ENCODE measurements at places on chromosomes 11 and 22.

- no peak for DNase-seq
These were observed 252.6 kb downstream of the BRD1 start for GRCh38 chr22:49574881-49575702.

DNA sequence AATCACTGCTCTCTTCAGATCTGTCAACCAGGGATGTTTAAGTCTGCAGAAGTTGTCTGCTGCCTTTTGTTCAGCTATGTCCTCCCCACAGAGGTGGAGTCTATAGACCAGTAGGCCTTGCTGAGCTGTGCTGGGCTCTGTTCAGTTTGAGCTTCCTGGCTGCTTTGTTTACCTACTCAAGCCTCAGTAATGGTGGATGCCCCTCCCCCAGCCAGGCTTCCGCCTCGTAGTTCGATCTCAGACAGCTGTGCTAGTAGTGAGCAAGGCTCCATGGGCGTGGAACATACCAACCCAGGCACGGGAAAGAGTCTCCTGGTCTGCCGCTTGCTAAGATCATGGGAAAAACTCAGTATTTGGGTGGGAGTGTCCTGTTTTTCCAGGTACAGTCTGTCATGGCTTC is 27.6 kb upstream of the CASP12 start:
- DNase-seq: no peak

- DNase-seq: no peak
These were observed 116.4 kb downstream of the APOL5 start for GRCh38 chr22:35834061-35834460.

GRCh38 chr11:21602699-21603098 is 590.2 kb upstream of the ANO5 start:
- no peak for DNase-seq

GRCh38 chr11:12182676-12183541 is 72.5 kb downstream of the MICAL2 start:
- peak; percentile 98 for DNase-seq

DNA sequence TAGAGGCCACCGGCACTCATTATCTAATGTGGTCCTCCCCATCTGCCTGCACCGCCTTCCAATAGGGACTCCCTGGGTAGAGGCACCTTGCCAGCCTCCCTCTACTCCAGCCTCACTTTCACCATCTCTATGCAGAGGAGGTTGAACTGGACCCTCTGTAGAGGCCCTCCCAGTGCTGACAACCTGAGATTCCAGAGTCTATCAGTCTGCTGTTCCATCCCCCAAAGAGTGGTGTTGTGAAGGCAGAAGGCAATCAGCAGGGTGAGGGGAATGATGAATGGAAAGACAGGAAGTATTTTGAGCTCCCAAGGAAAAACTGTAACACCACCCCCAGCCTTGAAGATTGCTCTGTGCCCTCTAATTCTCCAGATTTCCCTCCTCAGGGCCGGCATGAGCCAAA is 77.9 kb downstream of the THAP12 start:
- DNase-seq: no peak

DNA sequence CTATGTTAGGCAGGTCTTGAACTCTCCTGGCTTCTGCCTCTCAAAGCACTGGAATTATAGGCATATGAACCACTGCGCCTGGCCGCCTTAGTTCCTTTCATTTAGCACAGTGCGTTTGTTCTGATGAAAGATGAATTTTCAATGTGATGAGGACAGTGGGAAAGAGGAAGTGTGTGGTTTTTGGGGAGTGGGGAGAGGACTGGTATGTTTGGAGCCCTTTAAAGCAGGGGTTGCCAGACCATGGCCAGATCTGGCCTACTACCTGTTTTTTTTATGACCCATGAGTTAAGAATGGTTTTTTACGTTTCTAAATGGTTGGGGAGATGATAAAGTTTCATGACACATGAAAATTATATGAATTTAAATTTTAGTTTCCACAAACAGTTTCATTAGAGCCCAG is 12.5 kb downstream of the ATXN10 start:
- DNase-seq: no peak

DNA sequence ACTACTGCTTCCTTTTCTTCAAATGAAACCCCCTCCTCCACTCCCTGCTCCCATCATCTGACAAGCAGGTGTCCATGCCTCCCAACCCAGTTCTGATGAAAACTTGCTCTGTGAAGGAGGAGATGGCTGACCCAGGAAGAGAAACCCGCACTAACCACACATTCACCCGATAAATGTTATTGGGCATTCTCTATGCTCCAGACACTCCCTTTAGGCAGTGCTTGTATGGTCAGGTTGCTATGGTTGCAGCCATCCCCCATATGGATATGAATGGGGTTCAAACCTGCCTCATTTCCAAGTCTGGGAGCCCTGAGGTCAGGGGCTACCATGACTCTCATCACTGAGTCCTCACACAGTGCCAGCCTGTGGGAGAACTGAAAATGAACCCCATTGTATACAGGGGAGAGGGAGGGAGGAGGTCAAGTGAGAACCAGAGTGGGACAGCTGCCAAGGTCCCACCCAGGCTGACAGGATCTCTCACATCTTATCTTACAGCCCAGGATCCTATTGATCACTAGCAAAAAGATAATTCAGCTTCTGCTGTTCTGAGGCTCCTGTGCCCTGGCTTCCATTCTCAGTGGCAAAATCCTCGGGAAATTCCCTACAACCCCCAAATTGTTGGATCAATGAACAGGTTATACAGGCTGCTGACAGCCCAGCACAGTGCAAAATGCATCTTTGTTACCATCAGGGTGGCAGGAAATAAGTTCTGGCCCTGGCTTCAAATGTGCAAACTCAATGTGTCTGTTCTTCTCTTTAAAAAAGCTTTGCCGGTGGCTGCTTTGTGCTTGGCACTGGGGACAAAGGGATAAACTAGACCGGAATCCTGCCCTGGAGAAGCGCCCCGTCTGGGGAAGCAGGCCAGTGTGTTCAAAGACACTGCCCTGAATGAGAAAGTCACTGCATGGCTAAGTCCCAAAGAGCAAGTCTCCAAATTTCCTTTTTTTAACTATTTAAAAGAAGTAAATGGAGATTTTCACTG is 22.7 kb upstream of the ACER3 start:
- DNase-seq: no peak

DNA sequence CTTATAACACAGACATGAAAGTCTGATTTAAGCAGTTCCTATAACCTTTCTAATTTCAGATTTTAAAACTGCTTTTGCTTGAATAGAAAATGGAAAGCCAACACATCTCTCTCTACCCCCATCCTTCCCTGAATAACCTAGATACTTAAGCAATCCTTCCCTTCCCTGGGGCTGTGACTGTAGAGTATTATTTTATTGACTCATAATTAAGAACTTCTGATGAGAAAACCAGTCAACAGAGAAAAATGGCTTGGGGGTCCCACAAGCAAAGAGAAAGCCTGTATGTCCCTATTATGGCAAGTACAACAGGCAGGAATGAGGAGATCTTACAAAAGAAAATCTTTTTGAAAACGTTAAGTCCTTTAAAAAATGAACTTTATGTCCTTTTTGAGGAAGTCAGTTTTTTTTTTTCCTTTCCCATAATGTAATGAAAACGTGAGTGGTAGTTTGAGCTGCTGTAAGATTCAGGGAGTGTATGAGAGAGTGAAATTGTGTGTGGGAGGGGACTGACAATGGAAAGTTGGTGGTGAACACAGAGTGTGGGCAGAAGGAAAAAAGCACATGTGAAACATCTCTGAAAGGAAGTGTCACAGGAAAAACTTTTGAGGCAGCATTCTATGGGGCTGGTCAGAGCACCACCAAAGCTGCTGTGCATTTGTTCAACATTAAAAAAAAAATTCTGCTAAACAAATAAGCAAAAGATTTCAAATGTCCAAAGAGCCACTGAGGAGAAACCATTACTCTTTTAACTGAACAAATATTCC is 154.6 kb downstream of the MAML2 start:
- DNase-seq: peak; percentile 36

- no peak for DNase-seq
These were observed 99.9 kb upstream of the FGF3 start for GRCh38 chr11:69918938-69919650.

- DNase-seq: no peak
These were observed 111.2 kb downstream of the ZNF280B start for GRCh38 chr22:22397292-22397870.

GRCh38 chr22:20114506-20115475 is 1.1 kb upstream of the RANBP1 start:
- no peak for DNase-seq

- DNase-seq: no peak
These were observed 426.1 kb downstream of the NTM start for GRCh38 chr11:131796541-131796940.

- DNase-seq: no peak
These were observed 107.3 kb upstream of the LMO1 start for GRCh38 chr11:8370812-8371515.

DNA sequence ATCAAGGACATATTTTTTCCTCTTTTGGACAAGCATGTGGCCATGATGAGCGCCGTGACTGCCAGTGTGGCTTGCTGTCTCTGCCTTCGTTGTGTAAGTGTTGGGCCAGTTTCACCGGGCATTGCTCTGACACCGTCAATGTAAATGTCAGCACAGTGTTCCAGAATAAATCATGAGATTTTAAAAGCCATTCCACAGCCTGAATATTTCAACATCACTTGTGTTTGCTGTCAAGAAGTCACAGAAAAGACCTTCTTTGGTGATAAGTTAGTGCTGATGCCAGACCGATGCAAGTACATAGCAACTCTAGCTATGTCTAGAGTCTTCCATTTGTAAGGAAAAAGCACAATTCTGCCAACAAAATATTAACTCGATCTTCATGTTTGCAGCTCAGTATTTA is 467.8 kb downstream of the TBC1D22A start:
- DNase-seq: no peak

DNA sequence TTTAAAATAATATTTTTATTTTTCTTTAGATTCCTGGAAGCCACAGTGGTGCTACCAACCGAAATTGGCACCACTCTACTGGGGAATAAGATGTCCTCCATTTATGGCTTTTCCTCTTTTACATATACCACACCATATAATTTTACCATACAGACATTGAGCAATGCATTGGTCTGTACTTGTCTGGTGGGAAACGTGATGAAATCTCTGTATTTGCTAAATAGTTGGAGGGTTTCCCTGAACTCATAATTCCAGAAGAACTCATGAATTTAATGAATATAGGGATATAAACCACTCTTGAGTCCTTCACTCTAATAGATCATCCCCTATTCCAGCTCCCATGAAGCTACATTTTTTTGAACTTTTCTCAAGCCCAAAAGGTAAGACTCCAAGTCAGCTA is 28.0 kb upstream of the MMP13 start:
- no peak for DNase-seq

DNA sequence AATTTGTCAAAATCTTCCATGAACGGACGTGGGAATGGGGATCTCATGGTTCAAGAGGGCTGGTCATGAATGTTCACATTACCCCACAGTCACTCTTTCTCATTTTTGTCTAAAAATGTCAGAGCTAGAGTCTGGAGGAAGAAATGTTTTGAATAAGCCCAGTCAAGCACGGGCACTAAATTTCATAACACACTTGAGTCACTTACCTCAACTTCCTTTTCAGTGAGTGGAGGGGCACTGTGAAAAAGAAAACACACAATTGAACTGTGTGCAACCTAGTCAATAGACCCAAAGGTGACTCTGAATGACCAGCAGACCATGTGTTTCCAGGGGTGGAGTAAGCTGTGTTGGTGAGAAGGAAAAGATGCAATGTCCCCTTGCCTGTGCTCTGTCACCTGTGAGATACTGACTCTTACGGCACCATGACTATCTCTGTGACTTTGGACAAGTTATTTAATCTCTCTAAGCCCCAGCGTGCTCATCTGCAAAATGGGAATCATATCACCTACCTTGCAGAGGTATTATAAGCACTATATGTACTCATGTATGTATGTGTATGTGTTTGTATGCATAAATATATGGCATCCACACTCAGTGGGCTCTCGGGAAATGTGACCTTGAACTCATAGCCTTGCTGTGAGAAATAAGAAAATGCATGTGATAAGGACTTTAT is 38.2 kb upstream of the LYVE1 start:
- DNase-seq: no peak

GRCh38 chr11:1843098-1843473 is 4.3 kb downstream of the TNNI2 start:
- no peak for DNase-seq

DNA sequence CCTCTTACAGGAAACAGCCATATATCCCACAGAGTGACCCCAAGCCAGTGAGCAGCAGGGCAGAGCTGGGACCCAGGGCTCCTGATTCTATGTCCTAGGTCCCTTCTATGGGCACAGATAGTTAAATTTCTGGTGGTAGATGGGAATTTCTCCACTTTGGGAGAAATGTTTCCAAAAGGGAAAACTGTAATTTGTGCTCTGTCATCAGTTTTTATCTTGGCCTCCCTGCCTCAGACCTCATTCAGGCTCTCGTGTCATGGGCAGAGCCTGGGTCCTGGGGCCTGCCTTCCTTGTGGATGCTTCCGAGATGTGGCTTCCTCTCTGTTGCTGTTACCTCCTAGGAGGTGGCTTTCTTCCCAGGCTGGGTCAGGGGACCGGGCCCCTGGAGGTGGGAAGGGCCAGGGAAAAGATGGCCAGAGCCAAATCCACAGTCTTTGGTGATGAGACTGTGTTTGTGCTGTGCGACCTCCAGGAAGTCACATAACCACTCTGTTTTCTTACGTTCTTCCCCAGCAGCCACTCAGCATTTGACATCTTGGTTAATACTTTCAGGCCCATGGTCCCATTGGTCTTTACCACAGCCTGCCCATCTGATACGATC is 8.6 kb downstream of the LRRC32 start:
- DNase-seq: no peak

GRCh38 chr11:93051186-93051585 is 81.7 kb downstream of the MTNR1B start:
- DNase-seq: peak; percentile 55

DNA sequence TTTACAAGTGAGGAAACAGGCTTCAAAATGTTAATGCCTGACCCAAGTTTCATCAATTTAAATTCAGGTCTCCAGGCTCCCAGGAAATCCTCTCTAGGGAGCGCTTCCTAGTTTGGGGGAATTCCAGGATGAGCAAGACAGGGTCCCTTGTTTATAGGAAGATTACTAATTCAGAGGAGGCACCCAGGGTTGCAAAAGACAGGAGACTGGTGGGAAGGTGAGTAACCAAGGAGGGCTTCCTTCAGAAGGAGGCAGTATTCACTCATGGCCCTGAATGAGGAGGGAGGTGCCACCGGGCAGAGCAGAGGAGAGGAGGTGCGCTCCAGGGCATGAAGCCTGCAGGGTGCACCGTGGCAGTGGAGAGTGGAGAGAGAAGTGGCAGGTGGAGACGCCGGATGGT is 1.6 kb downstream of the TMEM132A start:
- DNase-seq: no peak

- no peak for DNase-seq
These were observed 269.9 kb downstream of the NTM start for GRCh38 chr11:131640320-131640719.

DNA sequence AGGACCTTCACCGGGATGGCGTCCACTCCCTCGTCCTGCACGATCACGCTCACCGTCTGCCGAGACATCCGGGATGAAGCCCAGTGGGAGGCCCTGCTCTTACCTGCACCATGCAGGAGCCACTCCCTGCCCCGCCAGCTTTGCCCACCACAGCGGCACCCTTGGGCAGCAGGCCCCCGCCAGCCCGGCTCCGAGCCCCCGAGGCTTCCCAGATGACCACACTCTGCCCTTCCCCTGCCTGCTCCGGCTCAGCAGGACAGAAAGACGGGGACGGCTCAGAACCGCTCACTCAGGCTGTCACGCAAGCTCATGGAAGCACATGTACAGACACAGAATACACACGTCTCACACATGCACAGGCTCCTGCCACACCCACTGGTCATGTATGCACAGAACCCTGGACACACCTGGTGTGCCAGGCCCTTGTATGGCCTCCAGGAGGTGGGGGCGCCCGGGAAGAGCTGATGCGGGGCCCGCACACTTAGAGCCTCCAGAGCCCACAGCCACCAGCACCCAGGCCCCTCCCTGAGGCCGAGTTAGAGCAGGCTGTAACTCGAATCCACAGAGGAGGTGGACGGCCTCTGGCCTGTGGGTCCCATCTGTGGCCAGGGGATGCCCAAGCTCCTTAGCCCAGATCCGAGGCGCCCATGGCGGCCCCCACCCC is 8.9 kb upstream of the MAPK11 start:
- no peak for DNase-seq
